ENCODE measurements at places on chromosomes 4 and X. TPM values are rescaled to one million over a fixed set of nuclear protein-coding genes. Genes with fewer than 3 reads are reported as not detected.

The P2RY4 gene
- not detected for total RNA-seq

The NCAPG gene
- 25.6 TPM for total RNA-seq

The FAM9C gene
- total RNA-seq, result not detected

The SYP gene
- 3.5 TPM for total RNA-seq

The BEX5 gene
- not detected for total RNA-seq

The USP17L11 gene
- total RNA-seq, result not detected

The GAGE12G gene
- total RNA-seq, result not detected

The SH2D1A gene
- not detected for total RNA-seq

The MANBA gene
- total RNA-seq, result 13.3 TPM

The CYTL1 gene
- not detected for total RNA-seq

The FGF16 gene
- not detected for total RNA-seq

The NUDT10 gene
- 0.42 TPM for total RNA-seq

The CSAG3 gene
- not detected for total RNA-seq
